ENCODE measurements at places on chromosomes 2 and 18.

DNA sequence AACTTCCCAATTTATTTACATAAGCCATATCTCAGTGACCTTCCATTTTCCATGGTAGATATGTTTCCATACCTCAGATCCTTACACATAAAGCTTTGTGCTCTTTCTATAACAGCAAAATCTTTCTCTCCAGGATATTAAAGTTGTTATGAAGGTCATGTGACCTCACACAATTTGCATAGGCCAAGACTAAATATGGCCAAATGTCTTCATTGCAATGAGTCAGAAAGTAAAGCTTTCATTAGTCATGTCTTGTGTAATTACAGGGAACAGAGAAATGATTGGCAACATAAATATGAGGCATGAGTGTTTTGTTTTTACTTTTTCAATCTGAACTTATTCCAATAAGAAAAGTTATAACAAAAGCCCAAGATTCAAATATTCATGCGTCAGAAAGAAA lies 243.5 kb downstream of the ASXL3 start:
- DNase-seq: no peak

DNA sequence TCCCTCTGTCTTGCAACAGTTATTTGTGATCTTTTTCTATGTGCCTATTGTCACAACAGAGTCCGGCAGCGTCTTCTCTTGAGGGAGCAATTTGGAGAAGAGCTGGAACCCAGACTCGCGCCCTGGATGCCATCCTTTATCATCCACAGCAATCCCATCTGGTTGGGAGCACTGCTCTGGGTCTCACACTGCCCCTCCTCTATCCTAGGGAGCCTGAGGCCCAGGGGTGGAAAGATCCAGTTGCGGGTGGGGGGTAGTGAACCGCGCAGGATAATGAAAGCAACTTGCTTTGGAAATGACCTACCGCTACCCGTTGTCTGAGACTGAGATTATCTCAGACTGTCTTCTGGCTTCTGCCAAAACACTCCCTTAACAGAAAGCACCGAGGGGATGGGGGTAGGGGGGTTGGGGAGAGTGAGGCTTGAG lies 713 bp downstream of the WBP1 start:
- DNase-seq: no peak

- DNase-seq: no peak
Measured at GRCh38 chr2:169946546-169946945, 119.3 kb downstream of the UBR3 start.

GRCh38 chr2:586641-587076 lies 90.5 kb downstream of the TMEM18 start:
- no peak for DNase-seq

- no peak for DNase-seq
Measured at GRCh38 chr2:41448221-41448620, 599.6 kb upstream of the PKDCC start.

DNA sequence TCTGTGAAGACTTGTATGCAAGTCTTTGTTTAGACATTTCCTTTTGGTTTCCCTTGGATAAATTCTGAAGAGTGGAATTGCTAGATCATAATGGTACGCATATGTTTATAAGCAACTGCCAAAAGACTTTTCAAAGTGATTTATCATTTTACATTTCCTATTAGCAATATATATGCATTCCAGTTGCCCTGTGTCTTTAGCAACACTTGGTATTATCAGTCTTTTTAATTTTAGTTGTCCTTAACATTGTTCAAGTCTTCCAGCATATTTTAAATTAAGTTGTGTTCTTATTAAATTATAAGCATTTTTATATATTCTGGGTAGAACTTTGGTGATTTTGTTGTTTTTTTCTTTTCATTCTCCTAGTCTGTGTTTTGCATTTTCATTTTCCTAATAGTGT lies 81.8 kb downstream of the EML6 start:
- DNase-seq: no peak

- no peak for DNase-seq
Measured at GRCh38 chr2:180599804-180600203, 380.6 kb upstream of the UBE2E3 start.

DNA sequence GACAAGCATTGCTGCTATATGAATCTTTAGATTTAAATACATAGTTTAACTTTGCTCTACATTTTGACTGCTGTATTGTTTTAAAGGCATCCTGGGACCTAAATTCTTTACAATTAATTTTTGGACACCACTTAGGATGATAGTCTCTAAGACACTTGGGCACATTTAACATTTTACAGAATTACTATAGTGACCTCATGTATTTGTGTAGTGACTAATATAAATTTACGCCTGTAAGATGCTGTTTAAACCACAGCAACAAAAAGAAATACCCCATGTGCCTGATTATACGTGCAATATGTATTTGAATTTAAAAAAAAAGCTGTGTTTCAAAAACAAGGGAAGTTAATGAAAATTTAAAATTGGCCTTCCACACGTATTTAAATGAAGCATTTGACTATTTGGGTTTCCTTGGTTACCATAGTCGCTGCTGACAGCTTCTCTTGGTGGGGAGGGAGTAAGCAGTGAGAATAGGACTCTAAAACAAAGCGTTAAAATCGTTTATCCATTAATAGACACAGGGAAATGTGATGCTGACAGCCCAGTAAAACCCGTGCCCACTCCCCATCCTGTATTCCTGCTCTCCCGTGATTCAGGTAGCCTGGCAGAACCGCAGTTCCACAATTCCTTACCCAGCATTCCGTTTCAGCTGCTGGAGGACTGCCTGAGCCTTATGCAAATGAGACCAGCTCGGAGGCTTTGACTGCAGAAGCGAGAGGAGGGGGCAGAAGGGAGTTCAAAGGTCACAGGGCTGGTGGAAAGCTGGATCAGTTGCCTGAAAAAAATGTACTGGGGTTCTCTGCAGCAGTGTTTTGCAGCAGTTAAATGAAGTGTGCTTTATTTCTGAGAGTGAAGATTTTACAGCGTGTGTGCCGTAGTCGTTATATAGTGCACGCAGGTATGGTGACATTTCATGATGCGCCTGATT lies 104.3 kb downstream of the CSRNP3 start:
- DNase-seq: peak; percentile 83

Measured in spinal cord (tissue), 10 donors.